ENCODE measurements at places on chromosomes 16 and 17.

DNA sequence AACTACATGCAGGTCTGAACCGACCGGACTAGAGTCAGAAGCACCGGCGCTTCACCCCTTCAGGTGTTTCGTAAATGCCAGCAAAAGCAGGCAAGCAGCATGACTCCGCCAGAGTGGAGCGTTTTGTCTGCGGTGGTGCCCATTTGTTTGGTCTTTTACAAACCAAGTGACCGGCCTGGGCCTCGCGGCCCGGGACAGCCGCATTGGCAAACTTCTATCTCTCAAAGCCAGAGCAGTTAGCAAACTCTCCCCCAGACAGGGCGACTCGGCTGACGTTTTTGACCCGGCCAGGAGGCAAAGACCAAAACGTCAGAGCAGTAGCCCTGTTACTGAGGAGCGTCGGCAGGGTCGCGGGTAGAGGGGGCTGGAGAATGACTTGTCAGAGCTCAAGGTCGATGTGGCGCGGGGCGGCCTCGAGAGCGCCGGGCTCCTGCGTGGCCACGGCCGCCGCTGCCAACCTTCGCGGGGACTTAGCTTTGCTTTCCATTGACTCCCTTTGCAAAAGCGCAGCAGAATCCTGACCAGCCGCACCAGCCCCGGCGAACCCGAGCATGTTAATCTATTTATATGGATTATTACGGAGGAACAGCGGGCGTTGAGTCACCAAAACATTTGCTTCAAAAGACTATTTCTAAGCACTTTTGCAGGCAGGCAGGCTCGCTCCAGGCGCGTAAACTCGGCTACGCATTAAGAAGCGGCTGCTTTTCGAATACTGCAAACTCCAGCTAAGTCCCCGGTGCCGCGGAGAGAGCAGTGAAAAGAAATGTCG, 763 bp upstream of the SOX9 start:
- DNase-seq: no peak

DNA sequence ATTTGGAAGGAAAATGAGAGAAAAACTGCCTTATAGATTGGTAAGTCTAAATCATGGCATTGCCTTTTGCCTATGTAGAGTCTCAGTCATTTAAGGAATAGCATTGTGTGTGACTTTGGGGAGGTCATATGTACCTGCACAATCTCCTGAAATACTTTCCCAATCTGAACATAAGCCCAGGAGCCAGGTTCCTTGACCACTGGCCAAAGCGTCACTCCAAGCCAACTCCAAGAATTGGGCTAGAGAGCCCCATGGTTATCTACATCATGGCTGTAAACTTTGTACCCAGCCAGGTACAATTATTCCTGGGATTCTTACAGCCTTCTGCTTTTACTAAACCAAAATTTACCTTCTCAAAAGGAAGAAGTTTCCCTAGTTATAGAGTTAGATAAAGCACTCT, 40.8 kb upstream of the MED13 start:
- no peak for DNase-seq

DNA sequence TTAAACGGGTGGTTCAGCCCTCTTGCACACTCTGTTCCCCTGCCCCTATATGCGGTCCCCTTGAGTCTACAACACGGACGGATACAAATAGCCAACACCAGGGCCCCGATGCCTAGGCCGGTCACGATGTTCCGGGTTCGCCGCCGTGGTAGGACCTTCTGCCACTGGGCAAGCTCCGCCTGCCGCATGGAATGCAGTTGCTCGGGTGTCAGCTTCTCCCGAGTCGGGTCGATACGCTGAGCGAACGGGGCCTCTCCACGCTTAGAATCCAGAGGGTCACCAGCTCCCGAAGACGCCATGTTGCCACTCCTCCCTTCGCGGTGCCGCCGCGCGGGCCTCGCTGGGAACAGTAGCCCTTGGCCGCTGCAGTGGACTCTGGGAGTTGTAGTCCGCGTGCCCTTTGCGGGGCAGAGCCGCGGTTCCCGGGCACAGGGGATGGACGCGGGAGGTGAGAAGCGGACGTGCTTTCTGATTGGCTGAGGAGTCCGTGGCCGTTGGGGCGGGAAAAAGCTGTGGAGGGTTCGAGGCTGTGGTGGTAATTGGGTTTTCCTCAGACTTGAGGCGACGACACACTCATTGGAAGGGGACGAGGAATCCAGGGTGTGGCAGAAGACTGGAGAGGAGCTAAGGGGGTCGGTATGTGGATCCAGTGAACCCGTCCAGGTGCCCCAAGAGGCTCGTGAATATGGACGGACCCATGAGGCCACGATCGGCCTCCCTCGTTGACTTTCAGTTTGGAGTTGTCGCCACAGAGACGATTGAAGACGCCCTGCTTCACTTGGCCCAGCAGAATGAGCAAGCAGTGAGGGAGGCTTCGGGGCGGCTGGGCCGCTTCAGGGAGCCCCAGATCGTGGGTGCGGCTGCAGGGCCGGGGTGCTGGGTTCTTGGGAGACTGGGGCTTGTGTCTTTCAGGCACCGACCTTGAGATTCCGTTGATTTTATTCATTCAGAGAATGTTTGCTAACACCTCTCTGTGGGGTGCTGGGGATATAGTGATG, at the start of the genes CNTD1 and COA3:
TSS of gene CNTD1 (plus strand) at position 479 of the 998 bp plus-strand sequence. CDS start at position 686, 207 bp downstream.
TSS of gene COA3 (minus strand) at position 322 of the 998 bp plus-strand sequence. CDS start at position 299, 23 bp downstream.
- DNase-seq: peak; percentile 63

DNA sequence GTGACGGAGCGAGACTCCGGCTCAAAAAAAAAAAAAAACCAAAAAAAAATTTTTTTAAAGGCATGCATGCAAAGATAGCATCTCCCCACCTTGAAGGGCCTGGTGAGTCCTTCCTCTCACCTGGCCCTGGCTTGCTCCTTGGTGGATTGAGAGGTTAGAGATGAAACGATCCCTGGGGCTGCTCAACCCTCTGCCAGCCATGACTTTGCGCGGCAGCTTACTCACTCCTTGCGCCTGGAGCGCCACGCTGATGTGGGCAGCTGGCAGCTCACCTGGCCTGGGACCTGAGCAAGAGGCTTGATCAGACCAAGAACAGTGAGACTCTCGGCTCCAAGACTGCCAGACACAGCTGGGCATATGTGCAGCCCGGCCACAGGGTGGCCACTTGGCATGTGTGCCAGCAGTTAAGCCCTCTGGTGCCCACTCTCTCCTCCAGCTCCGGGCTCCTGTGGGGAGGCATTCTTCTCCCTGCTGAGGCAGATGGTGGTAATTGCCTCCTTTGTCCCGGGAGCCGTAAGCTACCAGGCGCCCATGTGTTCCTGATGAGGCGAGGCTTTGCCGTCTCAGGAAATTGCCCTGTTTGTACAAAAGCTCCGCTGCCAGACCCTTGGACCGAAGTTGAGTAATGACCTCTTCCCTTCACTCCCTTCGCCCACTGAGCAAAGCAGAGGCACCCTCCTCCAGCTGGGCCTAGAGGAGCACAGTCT, 5.1 kb upstream of the EVPL start:
- no peak for DNase-seq

DNA sequence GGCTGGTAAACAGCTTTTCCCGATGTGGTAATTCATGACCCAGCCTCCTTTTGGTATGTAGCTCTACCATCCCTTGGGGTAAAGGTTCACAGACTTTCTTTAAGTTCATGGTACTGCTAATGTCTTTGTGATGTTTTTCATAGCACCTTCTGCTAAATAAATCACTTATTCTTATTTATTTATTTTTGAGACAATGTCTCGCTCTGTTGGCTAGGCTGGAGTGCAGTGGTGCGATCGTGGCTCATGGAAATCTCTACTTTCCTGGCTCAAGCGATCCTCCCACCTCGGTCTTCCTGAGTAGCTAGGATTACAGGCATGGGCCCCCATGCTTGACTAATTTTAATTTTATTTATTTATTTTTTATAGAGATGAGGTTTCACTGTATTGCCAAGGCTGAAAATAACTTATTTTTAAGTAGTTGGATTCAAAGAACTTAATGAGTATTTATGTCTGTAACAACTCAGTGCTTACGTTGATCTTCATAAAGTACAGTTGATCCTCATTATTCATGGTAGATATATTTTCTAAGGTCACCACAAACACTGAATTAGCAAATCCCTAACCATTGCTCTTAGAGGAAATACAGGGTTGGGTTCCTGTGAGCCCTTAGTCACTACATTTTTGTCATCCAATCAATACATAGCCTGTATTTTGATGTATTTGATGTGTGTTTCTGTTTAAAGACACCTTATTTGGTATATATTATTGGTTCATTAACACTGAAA, 97.1 kb downstream of the SHISA9 start:
- DNase-seq: no peak

GRCh38 chr16:20844588-20844987, 38.3 kb downstream of the REXO5 start:
- DNase-seq: no peak

GRCh38 chr17:19812407-19812806, 55.3 kb downstream of the ULK2 start:
- DNase-seq: no peak

GRCh38 chr17:79937391-79938335, 98.0 kb downstream of the TBC1D16 start:
- no peak for DNase-seq

GRCh38 chr17:54971901-54972300, 3.3 kb downstream of the STXBP4 start:
- no peak for DNase-seq
